ENCODE measurements at places on chromosomes 12 and 14. TPM values are rescaled to one million over a fixed set of nuclear protein-coding genes. Genes with fewer than 3 reads are reported as not detected.

MYO1A gene
- 0.40 TPM for total RNA-seq

SYNDIG1L gene
- not detected for total RNA-seq

TAMALIN gene
- total RNA-seq: 24.2 TPM

RBM19 gene
- total RNA-seq: 35.3 TPM

FBRSL1 gene
- total RNA-seq: 118 TPM

DDX11 gene
- 199 TPM for total RNA-seq

NPAS3 gene
- total RNA-seq: 21.1 TPM

MANSC4 gene
- total RNA-seq: not detected

GPR132 gene
- total RNA-seq: not detected

HRK gene
- 1.7 TPM for total RNA-seq

ANKRD33 gene
- not detected for total RNA-seq

PLA2G1B gene
- total RNA-seq: not detected

HOXC11 gene
- not detected for total RNA-seq

ACSS3 gene
- 14.5 TPM for total RNA-seq

CDH24 gene
- total RNA-seq: 33.7 TPM

TAS2R20 gene
- total RNA-seq: 1.1 TPM

SRGAP1 gene
- total RNA-seq: 14.8 TPM

GPD1 gene
- 0.16 TPM for total RNA-seq

EID3 gene
- 3.0 TPM for total RNA-seq

TEX52 gene
- total RNA-seq: not detected

SERPINA5 gene
- 1.4 TPM for total RNA-seq

ACOT6 gene
- not detected for total RNA-seq

INHBE gene
- 0.36 TPM for total RNA-seq

CLEC2A gene
- not detected for total RNA-seq

APOLD1 gene
- 6.0 TPM for total RNA-seq

TESPA1 gene
- not detected for total RNA-seq

BATF gene
- total RNA-seq: not detected

CIDEB gene
- not detected for total RNA-seq

LTB4R gene
- 4.7 TPM for total RNA-seq

FOXN4 gene
- total RNA-seq: 1.3 TPM

GPR135 gene
- 3.5 TPM for total RNA-seq

All from neural crest cell (in vitro differentiated cells).